Activated CD4-positive, alpha-beta T cell treated with anti-CD3 and anti-CD28 coated beads for 4 hours (primary cell): ENCODE measurements at places on chromosomes 1 and 21.
A peak's percentile ranks its signal among the peaks of the same experiment; 100 is the strongest.

- no peak for DNase-seq
Observed at GRCh38 chr1:7280347-7280960, 490.6 kb upstream of the VAMP3 start.

- no peak for DNase-seq
Observed at GRCh38 chr1:246001142-246001836, 505.8 kb downstream of the SMYD3 start.

- no peak for DNase-seq
Observed at GRCh38 chr1:161723459-161724141, 2.3 kb downstream of the FCRLB start.

- peak; percentile 38 for DNase-seq
Observed at GRCh38 chr1:223683586-223684487, 18.3 kb upstream of the CAPN8 start.

DNA sequence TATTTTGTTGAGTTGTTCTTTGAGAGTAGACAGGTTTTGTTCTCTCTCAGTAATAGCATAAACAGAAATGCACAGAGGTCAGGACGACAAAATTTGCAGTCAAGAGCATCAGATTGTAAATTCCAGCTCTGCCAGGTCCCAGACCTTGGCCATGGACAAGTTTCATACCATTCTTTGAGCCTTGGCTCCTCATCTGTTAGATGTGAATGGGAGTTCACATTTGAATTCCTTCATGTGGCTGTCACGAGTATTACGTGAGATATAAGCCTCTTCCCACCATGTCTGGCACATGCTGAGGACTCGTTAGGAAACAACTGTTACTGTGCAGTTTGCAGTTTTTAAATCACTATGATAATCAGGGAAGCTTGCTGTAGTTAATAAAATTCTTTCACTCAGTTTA, 93.2 kb upstream of the KCTD3 start:
- no peak for DNase-seq

DNA sequence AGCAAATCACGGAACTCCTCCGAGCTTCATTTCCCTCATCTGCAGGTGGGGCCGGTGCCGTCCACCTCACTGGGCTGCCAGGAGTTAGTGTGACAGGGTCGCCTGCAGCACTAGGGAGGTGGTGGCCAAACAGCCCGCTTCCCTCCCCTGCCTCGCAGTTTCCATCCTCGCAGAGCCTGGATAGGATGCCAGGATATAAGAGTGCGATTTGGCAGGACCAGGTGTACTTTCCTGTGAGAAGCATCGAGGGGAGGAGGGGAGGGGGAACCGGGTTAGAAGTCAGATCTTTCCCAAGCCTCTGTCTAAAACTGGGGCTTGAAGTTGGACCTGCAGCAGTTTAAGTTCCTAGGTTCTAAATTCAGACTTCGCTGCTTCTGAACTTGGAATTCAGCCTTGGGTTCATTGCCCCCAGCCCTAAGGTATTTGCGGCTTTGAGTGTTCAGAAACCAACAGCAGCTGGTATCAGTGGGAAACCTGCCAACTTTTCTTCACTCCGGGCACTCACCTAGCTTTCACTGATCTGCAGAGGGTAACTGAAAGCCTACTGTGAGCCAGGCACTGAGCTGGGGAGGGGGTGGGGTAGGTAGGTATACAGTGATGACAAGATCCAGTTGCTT, 1.7 kb upstream of the JUN start:
- peak; percentile 34 for DNase-seq

DNA sequence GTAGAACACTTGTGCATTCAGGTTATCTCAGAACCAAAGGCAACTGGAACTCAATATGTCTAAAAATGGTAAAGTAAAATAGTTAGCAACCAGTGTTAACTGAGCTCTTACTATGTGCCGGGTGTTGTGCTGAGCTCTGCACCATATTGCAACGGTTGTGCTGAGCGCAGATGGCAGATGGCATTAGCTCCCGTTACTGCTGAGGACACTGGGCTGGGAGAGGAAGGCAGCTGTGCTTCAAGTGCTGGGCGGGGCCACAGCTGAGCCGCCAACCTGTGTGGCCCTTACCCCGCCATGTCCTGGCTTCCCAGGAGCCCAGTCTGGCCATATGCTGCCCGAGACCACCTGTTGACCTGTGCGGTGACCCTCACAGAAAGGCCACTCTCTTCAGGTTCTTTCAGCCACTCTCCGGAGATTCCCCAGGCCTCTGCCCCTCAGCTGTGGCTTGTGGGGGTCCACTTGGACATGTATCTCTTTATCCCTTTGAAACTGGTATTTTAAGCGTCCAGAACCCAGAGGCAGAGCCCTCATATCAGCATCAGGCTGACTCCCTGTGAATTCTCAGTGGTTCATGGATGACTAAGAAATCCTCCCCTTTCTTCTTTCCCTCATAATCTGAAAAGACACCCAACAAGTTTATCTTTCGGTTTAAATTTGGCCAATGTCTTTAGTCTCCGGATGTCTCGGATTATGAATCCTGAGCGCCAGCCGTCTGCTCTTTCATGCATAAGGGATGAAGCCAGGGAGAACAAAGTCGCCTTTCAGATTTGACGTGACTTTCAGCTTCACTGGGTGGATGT, 26.4 kb downstream of the LDLRAP1 start:
- no peak for DNase-seq

GRCh38 chr1:36136535-36136934, 11.5 kb upstream of the COL8A2 start:
- DNase-seq, result no peak

- no peak for DNase-seq
Observed at GRCh38 chr1:204359474-204360255, at the start of gene PLEKHA6. PLEKHA6 (minus strand) TSS chr1:204359929; CDS start chr1:204273727, 86,202 bp downstream.

DNA sequence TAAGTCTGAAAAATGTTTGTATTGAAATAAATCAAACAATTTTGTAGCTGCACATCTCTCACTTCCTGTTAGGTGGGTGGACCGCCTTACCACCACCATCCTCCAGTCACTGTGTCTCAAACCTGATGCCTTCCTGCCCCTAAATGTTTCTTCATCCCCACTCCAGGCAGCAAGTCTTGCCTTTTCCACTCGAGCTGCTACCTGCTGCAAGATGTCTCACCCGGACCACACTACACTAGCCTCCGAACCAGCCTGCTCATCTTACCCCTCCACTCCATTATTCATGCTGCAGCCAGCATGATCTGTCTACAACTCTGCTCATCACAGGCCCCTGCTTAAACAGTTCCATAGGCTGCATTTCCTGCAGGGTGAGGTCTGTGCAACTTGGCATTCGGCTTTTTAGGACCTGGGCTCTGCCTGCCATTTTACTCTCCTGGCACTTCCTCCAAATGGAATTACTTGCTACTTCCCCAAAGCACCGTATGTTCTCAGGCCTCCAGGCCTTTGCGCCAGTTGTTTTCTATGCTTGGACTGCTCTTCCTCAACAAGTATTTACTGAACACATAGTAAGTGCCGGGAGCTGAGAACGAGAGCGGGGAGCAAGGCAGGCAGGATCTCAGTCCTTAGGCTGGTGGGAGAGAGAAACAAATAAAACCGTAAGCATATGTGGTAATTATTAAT, 5.2 kb upstream of the SF3A3 start:
- no peak for DNase-seq

- no peak for DNase-seq
Observed at GRCh38 chr21:45471525-45472221, 66.7 kb downstream of the COL18A1 start.
